ENCODE measurements at places on chromosomes 16 and 17.

DNA sequence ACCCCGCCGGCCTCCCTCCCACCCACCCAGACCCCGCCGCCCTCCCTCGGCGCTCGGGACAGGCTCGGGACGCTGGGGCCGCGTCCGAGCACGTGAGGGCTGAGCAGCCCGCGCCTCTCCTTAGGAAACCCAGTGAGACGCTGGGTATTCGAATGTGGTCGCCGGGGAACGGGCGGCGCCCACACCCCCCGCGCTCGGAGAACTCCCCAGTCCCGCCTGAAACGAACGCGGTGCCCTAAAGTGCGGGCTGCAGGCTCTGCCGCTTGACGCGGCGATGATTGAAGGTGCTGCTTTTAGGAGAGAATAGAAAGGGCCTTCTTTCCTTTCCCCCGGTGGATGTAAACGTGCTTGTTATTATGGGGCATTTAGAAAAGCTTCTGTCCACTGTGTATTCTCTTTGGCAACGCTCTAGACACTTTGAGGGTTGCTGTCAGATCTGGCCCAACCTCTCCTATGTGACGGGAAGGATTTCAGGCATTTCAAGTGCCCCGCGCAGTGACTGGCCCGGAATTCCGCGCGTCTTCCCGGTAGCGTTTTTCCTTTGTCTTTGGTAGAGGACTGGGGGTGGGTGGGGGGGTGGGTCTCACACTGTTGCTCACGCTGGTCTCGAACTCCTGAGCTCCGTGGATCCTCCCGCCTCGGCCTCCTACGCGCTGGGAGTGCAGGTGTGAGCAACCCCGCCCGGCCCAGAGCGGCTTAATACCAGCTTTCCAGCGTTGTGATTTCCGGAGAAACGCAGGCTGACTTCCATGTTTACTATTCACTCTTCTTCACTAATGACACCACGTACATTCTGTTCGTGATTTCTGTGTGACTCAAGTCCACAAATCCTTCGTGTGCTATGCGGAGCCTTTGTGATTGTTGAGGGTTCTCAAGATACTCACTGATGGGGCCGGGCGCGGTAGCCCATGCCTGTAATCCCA lies 21.8 kb upstream of the FOXK2 start:
- DNase-seq, result no peak

DNA sequence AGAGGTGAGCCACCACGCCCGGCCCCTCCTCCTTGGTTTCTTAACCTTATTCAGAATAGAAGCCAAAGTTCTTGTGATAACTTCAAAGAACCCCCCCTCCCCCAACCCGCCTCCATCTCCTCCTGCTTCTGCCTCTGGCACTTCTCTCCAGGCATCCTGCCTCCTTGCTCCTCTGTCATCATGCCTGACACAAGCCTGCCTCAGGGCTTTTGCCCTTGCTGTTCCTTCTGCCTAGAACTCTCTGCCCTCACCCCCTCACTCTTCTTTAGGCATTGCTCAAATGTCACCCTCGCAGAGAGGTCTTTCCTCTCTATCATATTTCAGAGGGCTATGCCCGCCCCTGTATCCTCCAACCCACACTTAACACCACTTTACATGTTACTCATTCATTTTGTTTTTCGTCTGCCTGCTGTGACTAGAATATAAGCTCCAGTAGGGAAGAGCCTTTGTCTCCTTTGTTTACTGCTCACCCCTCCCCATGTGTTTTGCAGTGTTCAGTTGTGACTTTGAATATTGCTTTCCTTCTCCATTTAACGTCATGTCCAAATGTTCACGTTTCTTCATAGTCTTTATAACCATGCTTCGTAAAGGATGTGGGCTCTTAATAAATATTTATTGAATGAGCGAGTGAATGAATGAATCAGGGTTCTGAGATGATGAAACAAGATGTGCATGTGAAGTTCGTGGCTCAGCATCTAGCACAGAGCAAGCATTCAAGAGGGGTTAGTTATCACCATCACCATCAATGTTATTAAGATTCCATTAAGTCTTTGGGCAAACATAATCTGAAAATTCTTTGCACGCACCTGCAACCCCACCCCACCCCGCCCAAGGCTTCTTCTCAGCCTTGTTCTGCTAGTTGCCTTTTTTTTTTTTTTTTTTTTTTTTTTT lies 186.2 kb upstream of the WSCD1 start:
- no peak for DNase-seq

DNA sequence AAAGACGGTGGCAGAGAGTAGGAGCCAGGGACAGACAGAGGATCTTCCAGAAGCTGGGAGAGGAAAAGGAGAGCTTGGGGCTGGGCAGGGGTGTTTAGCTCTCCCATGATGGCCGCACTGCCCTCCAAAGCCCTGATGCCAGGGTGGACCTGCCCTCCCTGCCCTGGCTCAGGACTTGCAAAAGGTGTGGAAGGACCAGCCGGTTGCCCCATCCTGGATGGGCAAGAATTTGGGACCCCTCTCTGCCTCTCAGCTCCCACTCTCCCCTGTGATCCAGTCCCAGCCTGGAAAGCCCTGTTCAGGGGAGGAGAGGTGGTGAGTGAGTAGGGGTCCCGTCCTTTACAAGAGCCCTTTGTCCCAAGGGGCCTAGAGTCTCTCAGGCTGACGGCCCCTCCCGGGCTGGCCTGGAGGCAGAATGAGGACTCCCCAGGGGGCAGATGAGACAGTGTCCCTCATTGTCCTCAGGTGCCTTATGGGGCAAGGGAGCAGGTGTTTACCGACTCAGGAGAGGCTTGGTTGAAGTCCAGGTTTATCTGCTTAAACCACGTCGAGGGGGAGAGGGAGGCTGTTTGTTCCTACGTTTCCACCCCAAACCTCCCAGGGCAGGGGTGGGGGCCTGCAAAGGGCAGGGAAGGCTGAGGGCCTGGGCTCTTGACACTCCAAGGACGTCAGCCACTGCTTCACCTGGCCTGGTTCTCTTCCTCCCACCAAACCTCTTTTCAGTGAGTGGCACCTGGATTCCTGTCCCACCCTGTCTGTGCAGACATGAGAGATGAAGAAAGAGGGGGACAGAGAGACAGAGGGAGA lies 19.3 kb upstream of the ITGA3 start:
- DNase-seq, result no peak

DNA sequence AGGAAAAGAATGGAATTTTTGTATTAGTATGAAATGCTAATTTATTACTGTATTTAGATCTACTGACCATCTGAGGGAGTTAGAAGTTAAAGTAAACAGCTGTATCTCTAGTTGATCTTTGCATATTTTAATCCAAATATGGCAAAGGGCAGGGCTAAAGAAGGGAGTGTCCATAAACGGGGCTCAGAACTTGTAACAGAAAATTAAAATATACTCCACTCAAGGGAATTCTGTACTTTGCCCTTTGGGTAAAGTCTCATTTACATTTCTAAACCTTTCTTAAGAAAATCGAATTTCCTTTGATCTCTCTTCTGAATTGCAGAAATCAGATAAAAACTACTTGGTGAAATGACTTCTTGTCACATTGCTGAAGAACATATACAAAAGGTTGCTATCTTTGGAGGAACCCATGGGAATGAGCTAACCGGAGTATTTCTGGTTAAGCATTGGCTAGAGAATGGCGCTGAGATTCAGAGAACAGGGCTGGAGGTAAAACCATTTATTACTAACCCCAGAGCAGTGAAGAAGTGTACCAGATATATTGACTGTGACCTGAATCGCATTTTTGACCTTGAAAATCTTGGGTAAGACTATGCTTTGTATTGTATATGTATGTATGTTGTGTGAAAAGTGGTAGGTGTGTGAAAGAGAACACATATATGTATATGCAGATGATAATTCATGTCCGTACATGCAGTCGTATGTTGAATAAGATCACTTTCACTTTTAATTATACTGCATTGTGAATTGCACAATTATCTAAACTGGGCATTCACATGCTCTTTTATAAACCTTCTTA lies at the start of gene ASPA:
Gene ASPA, plus strand, starts transcription at position 186 of the 799 bp plus-strand sequence. Its CDS starts 163 bp downstream, at position 349.
- no peak for DNase-seq

GRCh38 chr17:80441133-80441578 lies 26.2 kb downstream of the ENDOV start:
- DNase-seq, result peak; percentile 52

DNA sequence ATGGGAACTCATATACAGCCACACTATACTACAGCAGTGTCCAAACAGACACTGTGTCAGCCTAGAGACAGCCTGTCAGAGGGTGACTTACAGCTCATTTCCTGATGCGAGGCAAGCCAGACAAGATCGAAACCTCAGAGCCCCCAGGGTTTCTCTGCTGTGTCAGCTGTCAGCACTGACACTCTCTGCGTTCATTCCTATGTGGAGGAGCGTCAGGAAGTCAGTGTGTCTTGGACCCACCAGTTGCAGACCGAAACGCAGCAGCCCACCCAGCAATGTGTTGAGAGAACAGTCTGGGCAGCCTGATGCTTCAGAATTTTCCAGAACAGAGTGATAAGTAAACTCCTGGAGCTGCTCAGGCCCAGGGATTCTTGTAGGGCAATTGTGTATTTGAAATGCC lies 20.6 kb upstream of the MAPT start:
- no peak for DNase-seq

DNA sequence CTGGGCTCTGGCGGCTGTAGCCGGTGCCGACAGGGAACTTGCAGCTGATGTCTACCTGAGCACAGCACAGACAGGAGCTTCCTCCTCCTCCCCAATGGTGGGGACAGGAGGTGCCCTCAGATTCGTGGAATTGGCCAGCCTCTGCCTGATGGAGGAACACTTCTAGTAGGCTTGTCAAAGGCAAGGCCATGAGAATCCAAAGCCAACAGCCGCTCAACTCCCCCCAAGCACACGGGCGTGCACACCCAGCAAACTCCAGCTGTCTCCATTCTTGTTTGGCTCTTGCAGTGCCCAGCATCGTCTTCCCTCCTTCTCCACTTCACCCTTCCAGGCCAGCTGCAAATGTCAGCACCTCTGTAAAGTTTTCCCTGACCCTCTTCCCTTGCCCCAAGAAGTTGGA lies 35.1 kb downstream of the SCNN1G start:
- no peak for DNase-seq

DNA sequence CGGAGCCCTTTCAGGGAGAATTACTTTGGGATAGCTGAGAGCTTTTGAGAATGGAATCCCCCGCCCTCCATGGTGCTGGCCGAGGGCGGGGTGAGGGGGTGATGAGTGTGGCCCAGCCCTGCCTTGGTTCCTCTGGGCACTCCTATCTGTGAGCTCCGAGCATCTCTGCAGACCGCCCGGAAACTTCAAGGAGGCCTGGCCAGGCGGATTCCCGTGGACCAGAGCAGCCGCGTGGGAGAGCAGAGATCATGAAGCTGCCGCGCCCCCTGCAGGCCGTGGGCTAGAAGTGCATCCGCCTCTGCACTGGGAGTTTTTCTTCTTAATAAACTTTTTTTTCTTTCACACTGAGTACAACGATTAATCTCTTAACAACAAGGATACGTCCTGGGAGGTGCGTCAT lies 392.9 kb upstream of the EEF2KMT start:
- DNase-seq, result no peak

- DNase-seq, result no peak
Measured at GRCh38 chr17:69540356-69540755, 125.9 kb downstream of the MAP2K6 start.

All from GM18507 (cell line).